ENCODE measurements at places on chromosomes 16 and 17.
A peak's percentile ranks its signal among the peaks of the same experiment; 100 is the strongest.

DNA sequence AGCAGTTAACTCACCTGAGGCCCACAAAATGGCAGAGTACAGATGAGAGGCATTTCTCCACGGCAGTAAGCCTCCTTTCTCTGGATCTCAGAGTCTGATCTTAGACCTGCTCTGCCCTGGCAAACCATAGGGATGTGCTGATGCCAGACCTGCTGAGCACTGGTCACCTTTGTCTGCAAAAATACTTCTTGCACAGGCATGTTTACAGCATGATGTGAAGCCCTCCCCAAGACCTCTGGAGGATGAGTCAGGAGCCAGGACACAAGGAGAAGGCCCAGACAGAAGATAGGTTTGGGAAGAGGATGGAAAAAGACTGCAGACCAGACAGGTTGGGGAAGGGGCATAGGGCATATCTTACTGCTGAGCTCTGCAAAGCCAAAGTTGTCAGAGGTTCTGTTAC is 426.6 kb downstream of the PMP22 start:
- no peak for DNase-seq

DNA sequence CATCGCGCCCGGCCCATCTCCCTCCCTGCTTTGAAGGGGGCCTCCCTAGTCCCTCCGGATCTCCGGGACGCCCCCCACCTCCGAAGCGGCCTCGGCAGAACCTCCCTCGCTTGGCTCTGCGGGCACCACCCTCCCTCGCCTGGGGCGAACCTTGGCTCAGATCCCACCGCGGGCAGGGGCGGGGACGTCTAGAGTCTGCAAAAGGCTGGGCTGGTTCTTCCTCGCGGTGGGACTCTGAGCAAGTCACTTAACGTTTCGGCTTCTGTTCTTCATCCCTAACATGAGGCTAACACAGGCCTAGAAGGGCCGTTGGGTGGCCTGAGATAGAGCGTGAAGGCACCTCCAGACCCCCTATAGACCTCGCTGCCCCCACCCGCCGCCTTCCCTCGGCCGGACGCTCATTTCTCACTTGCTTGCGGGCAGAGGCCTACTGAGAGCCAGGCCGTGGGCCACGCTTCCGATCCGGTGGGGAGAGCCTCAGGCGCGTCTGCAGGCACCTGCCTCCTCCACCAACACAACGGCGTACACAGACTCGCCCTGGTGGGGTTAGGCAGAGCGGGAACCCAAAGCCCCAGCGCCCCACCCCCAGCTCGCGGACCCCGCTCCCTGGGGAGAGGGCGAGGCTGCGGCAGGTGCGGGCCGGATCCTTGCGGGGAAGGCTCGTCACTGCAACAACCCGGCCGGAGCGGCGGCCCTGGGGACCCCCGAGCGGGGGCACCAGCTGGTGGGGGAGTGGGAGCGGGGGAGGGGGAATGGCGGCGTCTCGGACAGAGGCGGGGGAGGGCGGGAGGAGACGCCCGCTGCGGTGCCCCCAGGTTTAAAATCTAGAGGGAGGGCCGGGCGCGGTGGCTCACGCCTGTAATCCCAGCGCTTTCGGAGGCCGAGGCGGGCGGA is 5.4 kb downstream of the MYO1C start:
- peak; percentile 74 for DNase-seq

- DNase-seq, result no peak
Observed at GRCh38 chr17:41567317-41567716, 4.5 kb downstream of the KRT9 start.

DNA sequence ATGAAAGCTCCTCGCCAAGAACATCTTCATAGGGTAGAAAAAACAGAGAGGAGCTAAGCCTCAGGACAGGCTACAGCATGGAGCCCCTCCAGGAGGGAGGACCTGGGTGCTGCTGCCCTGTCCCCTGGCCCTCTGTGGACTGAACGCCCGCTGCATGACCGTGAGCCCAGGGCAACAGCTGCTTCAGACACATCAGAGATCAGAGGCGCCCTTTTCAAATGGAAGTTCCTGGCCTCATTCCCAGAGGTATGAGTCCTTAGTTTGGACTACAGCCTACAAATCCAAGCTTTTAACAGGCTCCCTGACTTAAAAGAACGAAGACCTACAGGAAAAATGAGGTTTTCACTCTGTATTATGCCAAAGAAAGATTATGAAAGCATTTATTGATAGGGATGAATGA is 48.5 kb downstream of the ZNF18 start:
- DNase-seq, result no peak

- DNase-seq, result no peak
Observed at GRCh38 chr17:76198702-76199101, 41.6 kb downstream of the RNF157 start.

DNA sequence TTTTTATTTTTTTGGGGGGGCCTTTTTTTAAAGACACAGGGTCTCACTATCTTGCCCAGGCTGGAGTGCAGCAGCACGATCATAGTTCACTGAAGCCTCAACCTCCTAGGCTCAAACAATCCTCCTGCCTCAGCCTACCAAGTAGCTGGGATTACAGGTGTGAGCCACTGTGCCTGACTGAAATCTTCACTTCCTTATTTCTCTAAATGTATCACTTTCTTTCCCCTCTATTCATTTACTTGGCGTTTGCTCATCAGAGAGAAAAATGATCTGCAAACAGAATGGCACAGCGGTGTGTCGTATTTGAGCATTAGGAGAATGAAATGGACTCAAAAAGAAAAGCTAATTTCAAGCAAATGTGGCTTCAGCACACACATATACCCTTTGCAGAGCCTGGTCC is 44.3 kb upstream of the CDH5 start:
- no peak for DNase-seq

DNA sequence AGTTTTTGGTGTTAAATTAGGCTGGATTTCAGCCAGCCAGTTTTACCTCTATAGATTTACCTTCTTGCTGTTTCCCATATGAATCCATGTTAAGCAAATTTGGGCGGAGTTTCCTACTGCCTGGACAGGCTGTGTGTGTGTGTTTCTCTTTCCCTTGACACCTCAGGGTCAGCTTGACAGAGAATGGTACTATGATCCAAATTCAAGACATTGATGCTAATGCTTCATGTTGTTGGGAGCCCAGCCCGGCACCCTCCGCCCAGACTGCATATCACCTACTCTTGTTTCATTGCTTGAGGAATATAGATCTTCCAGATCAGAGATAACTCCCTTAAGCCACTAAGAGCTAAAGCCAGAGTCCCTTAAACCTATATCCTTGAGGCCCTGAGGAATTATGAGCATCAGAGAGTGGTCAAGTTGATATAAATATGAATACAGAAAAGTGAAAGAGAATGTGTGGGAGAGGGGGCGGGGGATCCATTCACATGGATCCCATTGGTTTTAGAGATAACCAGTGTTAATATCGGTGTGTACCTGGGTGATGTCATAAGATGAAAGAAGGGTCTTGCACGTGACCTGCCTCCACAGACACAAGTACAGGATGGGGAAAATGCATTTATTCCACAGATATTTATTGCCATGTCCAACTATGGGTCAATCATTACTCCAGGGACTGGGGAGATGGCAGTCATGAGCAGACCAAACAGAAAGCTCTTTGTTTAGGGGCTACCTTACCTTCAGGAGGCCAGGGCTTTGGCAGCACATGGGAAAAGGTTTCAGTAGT is 69.7 kb downstream of the WIPI1 start:
- no peak for DNase-seq

GRCh38 chr16:11880007-11880406 is 28.7 kb upstream of the RSL1D1 start:
- DNase-seq, result no peak

- DNase-seq, result no peak
Observed at GRCh38 chr16:15743657-15744056, 93.6 kb downstream of the NDE1 start.

DNA sequence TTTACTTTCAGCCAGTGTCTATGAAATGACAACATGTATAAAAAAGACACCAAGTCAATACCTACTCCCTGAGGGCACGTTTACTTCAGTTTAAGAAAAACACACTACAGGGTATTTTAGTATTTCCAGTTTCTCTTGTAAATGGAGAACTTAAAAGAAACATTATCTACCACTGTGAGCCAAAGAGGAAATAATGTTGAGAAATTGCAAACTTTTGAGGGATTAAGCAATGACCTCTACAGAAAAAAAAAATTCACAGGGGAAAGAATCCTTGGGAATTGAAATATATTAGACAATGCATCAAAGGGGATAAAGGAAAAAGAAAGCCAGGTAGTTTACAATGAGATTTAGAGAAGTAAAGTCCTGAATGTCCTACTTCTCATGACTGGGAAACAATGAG is 126.0 kb downstream of the KCNJ2 start:
- DNase-seq, result no peak

- no peak for DNase-seq
Observed at GRCh38 chr17:34728771-34729310, 149.5 kb downstream of the TMEM132E start.

- no peak for DNase-seq
Observed at GRCh38 chr16:48001324-48001895, 154.4 kb downstream of the ABCC12 start.

GRCh38 chr17:82386881-82387704 is 15.5 kb downstream of the UTS2R start:
- DNase-seq, result no peak

GRCh38 chr16:81469710-81470535 is 25.3 kb downstream of the CMIP start:
- no peak for DNase-seq

DNA sequence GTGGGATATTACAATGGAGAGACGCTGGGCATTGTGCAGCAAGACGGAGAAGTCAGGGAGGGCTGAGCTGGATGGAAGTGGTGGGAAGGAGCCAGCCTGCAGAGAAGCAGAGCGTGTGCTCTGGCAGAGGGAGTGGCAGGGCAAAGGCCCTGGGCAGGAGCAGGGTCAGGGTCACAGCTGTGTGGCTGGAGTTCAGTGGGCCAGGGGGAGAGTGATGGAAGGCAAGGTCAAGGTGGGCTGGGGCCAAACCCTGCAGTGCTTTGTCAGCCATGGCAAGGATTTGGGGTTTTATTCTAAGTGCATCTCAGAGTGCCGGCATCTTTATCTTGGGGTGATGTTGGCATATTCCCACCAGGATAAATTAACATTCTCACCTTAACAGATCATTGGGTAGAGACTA is 31.9 kb upstream of the C16orf78 start:
- DNase-seq, result no peak

DNA sequence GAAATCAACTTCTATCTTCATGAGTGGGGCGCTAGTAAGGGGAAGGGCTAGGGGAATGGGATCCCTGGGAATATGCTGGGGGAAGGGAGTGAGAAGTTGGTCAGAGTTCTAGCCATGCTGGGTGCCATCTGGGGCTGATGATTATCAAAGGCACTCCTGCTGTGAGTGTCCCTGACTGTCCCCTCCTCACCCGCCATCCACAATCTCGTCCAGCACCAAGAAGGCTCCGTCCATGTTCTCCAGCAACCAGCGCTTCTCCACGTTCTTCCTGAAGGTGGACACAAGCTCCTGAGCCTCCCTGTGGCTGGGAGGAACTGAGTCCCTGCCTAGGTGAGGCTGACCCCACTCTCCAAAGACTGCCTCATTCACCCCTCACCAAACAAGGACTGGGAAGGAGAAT is 5.6 kb downstream of the COPZ2 start:
- no peak for DNase-seq

- DNase-seq, result no peak
Observed at GRCh38 chr17:13550291-13550690, 51.4 kb downstream of the HS3ST3A1 start.

All from activated T-cell treated with anti-CD3 and anti-CD28 coated beads for 48 hours (primary cell).